ENCODE measurements at places on chromosomes 6 and 20.

GRCh38 chr6:130132286-130132701 lies 90.5 kb downstream of the SAMD3 start:
- DNase-seq, result no peak

DNA sequence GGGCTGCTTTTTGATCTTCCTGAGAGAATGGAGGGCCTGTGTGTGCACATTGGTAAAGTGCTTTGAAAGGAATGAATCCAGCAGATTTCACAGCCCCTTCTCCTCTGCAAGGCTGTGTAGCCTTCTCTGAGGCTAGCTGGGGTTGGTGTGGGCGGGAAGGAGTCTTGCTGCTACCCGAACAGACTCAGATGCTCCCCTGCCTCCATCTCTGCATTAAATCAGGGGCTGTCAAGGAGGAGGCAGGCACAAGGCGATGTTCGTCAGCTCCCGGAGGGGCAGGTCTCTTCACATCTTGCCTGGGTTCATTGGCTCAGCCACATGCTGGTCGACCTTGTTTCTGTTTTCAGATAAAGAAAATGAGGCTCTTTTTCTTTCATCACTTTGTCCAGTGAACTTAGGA lies 291.5 kb upstream of the SULF2 start:
- no peak for DNase-seq

- DNase-seq, result no peak
Observed at GRCh38 chr6:133804265-133804664, 84.6 kb upstream of the TCF21 start.

GRCh38 chr6:119024111-119024510 lies 54.4 kb downstream of the FAM184A start:
- no peak for DNase-seq

GRCh38 chr6:133214267-133214666 lies 26.9 kb upstream of the EYA4 start:
- DNase-seq, result no peak

DNA sequence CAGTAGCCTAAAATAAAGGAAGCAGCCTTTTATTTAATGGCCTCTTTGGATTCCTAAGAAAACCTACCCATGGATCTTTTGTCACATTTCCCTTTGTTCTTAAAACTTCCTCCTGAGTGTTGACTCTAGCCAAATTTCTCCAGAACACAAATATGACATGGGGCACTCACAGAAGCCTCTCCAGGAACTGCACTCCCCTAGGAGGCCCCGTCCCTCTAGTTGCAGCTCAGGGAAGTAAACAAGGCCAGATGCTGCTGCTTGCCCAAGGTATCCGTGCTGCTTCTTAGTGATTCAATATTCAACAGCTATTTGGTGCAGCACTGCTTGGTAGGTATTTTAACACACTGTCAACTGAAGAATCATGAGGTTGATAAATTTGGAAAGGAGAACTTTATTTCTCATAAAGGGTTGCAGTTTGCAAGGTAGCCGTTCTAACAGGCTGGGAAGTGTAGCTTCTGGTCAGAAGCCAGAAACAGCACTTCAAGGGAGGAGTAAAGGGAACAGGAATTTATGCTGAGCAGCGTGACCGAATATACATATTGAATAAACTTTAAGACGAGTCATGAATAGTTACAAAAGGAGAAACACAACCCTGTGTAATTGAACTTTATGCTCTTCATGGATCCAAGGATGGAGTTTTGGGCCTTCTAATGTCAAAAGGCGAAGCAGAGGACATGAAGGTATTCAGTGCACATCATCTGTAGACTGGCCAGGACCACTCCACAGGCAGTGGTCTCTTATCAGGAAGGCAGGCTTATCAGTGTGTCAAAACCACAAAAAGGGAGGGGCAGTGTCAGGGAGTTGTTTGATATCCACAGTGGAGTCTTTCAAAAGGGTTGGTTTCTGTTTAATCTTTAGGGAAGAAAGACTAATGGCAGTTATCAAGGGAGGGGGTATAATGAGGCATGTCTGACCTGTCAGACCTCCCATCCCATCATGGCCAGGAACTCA lies 63.3 kb downstream of the CD24 start:
- DNase-seq, result no peak

DNA sequence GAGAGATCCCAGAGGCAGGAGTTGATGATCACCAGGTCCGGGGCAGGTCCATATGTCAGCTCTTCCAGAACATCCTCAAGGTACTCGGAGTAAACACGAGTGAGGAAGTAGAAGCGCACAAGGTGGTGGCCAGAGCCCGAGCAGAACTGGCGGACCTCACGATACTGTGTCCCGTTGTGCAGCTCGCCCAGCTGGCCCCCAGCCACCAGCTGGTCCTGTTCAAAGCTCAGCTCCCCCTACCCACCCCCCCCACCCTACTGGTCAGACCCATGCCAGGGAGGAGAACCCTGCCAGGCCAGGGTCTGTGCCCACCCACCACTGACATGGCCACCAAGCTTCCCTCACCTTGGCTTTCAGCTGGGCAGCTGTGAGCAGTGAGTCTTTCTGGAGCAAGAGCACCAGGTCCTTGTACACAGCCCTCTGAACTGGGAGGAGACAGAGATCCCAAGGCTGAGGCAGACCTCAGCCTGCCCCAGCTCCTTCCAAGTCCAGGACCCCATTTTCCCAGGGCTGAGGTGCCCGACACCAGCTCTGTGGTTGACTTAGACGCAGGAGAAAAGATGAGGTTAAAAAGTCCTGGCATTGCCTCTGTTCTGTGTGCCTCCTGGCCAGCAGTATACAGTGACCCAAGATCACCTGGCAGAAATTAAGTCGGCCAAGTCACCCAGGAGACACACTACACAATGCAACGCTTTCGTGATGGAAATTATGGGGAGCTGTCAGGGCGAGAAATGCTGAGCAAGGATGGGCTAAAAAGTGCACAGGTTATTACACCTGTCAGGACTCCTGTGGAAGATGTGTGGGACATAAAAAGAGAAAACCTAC lies 1.4 kb downstream of the PCED1A start:
- no peak for DNase-seq
